Stimulated activated naive CD8-positive, alpha-beta T cell treated with anti-CD3 and anti-CD28 coated beads, Interleukin-15, amount 100 ng/mL, for 72 hours (primary cell): ENCODE measurements at places on chromosomes 11 and 22.

- no peak for DNase-seq
These were observed 222.5 kb downstream of the SOX6 start for GRCh38 chr11:16133867-16134266.

DNA sequence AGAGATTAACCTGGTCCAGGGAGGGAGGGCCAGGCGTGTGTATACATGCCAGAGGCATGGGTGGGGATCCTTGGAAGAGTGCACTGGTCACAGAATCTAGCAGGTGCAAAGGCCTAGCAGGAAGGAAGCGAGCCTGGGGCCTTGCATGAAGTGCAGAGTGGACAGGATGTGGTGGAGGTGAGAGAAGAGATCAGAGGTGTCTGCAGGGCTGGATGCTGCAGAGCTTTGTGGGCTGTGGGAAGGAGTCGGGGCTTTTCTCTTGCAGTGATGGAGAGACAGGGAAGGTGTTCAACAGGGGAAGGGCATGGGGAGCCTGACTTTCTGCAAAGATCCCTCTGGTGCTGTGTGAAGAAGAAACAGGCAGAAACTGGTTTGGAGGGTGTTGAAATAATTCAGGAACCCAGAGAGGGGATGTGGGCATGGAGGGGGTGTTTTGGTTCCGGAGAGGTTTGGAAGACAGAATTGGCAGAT lies 2.5 kb upstream of the TPST2 start:
- peak; percentile 59 for DNase-seq

GRCh38 chr22:32785321-32786026 lies 16.0 kb upstream of the TIMP3 start:
- DNase-seq, result no peak

GRCh38 chr22:26524870-26525269 lies 12.6 kb upstream of the TFIP11 start:
- DNase-seq, result no peak

DNA sequence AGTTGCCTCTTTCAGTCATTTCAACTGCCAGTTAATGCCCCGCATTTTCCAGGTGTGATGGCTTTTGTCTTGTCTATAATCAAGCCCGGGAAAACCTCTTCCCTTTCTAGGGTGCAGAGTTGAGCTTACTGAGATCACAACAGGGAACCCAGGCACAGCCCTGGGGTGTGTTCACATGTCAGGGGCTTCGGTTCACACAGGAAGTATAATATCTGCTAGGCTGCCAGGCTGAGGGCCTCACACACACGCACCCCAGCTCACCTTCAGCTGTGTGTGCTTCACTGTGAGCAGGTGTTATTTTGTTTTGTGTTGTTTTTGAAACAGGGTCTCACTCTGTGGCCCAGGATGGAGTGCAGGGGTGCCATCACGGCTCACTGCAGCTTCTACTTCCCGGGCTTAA lies 9.7 kb upstream of the SOX10 start:
- no peak for DNase-seq

DNA sequence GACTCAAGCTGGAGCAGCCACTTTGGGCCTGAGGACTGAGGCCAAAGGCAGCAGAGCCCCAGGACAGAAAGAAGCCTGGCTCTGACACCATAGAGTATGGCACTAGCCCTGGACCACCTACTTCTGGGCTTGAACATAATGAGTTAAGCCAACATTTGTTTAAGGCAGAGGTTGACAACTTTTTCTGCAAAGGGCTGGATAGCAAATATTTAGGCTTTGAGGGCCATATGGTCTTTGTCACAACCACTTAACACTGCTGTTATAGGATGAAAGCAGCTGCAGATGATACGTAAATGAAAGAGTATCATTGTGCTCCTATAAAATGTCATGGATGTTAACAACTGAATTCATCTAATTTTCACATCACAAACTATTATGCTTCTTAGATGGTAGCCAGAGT lies 16.6 kb downstream of the OSBP start:
- DNase-seq, result no peak

- DNase-seq, result no peak
These were observed 85.1 kb downstream of the TRIM44 start for GRCh38 chr11:35747668-35748067.

DNA sequence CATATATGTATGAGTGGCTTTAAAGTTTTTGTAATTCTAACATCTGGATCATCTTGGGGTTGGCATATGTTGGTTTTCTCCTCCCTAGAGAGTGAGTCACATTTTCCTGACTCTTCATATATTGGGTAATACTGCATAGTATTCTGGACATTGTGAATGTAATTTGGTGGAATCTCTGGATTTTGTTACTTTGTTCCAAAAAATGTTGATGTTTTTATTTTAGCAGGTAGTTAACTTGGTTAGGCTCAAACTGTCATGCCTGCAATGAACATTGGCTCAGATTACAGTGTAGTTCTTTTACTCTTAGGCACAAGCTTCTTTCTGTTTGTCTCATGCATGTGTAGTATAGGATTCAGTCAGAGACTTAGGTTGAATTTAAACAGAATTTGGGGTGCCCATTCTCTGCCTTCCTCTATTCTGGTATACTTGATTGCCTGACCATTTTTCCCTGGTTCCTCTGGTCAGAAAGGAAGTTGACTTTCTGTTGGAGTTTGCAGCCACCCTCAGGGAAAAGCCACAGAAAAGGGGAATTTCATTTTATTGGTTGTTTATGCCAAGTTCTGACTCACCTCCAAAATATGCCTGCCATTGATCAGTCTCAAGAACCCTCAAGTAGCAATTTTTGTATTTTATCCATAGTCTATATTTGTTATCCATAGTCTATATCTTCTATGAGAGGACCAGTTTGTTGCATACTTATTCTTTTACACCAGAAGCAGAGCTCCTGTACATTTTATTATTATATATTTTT lies 151.7 kb downstream of the UVRAG start:
- no peak for DNase-seq

- DNase-seq, result no peak
These were observed 1450.5 kb downstream of the BRD1 start for GRCh38 chr22:48376936-48377712.

GRCh38 chr11:72471005-72471898 lies 36.9 kb upstream of the CLPB start:
- DNase-seq, result peak; percentile 58

DNA sequence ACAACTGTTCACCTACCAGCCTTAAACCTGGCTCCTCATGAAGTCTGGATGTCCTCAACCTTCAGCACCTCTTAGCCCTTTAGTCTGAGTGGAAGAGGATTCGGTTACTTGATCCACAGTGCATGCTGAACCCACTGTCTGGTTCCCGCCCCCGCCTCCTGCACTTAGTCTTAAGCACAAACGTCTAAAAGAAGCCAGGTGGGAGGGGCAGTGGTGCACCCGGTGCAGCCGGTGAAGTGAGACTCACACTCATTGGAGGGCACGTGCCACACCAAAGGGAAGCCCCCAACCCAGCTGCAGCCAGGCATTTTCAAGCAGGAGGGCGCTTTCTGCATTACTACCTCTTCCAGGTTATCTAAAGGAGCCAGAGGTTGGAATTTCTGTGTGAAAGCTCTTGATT lies 146.8 kb downstream of the COMMD9 start:
- no peak for DNase-seq

DNA sequence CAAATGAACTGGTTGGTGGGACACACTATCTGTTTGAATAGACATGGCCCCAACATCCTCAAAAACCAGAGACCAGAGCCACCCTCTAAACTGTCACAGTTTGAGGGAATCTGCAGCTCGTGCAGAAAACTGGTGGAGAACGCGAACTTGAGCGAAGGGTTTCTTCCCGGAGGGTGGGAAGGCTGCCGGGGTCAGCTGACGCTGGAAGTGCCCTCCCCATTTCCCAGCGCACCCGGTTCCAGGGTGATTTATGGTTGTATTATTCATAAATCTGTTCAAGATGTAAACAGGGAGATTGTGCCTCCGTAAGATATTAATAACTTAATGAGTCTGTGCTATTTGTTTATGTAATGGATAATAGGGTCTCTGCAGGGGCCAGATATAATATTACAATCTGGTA lies 1396.7 kb downstream of the BRD1 start:
- no peak for DNase-seq

DNA sequence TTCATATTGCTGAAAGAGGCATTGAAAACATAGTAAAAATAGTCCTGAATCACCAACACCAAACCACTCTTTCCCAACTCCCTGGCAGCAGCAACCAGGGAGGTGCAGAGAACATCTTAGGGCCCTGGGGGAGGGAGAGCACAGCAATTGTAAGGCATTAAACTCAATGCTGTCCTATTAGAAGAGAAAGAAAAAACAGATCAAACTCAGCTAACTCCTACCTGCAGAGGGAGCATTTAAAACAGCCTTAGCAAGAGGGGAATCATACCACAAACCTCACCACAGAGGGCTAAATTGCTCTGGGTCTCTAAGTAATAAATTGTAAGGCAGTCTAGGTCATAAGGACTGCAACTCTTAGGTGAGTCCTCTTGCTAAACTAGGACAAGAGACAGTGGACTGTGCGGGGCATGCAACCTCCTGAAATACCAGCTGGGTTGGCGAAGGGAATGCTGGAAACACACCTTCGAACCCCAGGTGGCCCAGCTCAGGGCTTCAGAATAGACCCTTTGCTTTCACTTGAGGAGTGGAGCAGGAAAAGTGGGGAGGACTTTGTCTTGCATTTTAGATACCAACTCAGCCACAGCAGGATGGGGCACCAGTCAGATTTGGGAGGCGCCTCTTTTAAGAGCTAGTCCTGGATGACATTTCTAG lies 697.1 kb upstream of the FAT3 start:
- no peak for DNase-seq

DNA sequence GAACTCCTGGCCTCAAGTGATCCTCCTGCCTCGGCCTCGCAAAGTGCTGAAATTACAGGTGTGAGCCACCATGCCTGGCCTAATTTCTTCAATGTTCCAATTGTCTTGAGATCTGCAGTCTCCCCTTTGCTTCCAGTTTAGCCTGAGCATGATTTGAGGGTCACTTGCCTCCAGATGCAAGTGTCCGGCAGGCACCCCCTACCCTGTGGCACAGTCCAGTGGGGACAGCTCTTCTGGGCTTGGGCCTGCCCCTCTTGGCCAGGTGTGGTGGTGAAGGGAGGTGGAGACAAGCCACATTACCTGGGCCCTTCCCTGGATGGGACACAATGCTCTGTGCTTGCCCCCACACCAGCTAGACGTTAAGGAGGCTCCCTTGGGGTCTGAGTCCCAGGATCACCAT lies 21.3 kb upstream of the CACNG2 start:
- no peak for DNase-seq

DNA sequence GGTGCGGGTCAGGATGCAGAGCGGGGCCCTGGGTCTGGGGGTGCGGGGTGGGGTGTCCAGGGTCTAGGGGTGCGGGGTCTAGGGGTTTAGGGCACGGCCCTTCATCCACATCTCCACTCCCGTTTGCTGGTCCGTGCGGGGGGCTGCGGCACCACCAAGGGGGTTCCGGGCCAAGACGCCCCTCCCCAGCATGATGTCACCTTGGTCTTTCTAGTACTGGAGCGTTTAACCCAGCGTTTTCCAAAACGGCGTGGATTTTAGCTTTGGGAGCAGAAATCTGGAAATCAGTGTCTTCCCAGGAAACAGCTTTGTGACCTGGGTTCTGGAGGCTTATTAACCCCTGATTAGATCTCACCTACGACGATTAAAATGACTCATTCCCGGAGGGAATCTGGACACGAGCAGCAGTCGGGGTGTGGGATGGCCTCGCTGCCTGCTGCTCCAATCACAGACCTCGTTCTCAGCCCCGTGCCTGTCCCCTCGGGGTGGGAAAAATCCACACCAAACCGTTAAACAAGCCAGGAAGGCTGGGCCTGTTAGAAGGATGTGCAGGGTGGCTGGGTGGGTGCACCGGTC lies 759 bp downstream of the AP2A2 start:
- DNase-seq, result no peak

- no peak for DNase-seq
These were observed 12.0 kb downstream of the PPIL2 start for GRCh38 chr22:21677606-21678443.

DNA sequence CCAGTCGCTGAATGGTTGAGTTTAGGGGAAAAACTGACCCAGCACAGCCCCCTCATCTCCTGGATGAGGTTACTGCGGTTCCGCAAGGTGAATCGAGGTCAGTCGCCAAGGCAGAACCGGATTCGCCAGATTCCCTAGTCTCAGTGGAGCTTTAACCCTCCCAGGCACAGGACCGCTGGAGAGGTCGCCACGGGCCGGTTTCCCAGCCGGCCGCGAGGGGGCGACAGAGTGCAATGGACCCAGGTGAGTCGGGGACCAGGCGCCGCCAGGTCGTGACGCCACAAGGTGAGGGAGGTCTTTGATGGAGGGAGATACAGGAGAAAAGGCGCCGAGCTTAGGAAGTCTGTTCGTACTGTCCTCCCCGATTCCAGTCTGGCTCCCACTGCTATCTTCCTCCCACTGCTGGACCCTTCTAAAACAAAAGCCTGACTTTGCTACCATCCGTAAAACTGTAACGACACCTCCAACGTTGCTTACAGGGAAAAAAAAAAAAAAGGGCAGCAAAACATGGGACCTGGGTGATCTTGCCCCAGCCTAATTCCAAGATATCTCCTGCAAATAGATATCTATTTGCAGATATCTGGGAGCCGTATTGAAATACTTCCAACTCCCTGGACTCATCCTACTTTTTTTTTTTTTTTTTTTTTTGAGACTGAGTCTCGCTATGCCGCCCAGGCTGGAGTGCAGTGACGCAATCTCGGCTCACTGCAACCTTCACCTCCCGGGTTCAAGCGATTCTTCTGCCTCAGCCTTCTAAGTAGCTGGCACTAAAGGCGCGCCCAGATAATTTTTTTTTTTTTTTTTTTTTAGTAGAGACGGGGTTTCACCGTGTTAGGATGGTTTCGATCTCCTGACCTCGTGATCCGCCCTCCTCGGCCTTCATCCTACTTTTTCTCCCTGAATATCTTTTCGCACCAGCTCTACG lies 1.4 kb upstream of the GGA1 start:
- peak; percentile 89 for DNase-seq

- DNase-seq, result no peak
These were observed at the start of gene ART5 for GRCh38 chr11:3641701-3642070. Gene ART5, minus strand, starts transcription at chr11:3641992. Its CDS starts 130 bp downstream, at chr11:3641862.

GRCh38 chr11:69814411-69814810 lies 4.8 kb downstream of the FGF3 start:
- no peak for DNase-seq

GRCh38 chr22:26585104-26585790 lies 4.7 kb downstream of the TPST2 start:
- peak; percentile 18 for DNase-seq

DNA sequence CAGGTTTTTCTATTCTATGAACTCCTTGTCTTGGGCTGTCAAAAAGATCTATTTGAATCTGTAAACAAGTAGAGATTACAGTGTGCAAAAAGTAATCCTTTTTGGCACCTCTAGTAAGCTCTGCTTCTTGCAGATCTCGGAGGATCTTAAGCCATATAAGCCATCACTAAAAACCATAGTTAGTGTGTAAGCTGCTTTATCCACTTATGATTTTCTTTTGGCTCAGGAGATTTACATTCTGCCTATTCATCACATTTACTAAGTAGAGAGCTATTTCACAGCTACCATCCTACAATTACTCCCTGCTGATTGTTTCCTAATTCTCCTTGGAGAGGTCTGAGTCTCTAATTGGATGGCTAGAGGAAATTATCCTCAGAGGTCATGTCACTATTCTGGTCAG lies 385.7 kb downstream of the AASDHPPT start:
- no peak for DNase-seq

- no peak for DNase-seq
These were observed 113.3 kb upstream of the FAT3 start for GRCh38 chr11:92111287-92111686.

GRCh38 chr11:221539-221938 lies 14.0 kb downstream of the RIC8A start:
- no peak for DNase-seq
